Mucosa of gallbladder (tissue), 1 donor: ENCODE measurements at places on chromosomes 2 and 18. TPM values are rescaled to one million over a fixed set of nuclear protein-coding genes. Genes with fewer than 3 reads are reported as not detected.

GNLY gene
- 0.95 TPM for total RNA-seq

LYPD6 gene
- 30.1 TPM for total RNA-seq

DNAH7 gene
- total RNA-seq: 5.0 TPM

CCL20 gene
- 1.0 TPM for total RNA-seq

CHST9 gene
- total RNA-seq: 19.5 TPM

ADAM23 gene
- 2.4 TPM for total RNA-seq

UGT1A6 gene
- 6.3 TPM for total RNA-seq

SCYGR5 gene
- not detected for total RNA-seq

CARF gene
- total RNA-seq: 9.6 TPM

EFHD1 gene
- 6.0 TPM for total RNA-seq

TSPYL6 gene
- total RNA-seq: not detected

IL36A gene
- total RNA-seq: not detected

C18orf54 gene
- total RNA-seq: 1.3 TPM

SCN9A gene
- total RNA-seq: 6.8 TPM

PLGLB1 gene
- total RNA-seq: 6.3 TPM

SNRNP27 gene
- total RNA-seq: 43.4 TPM

IFIH1 gene
- 15.9 TPM for total RNA-seq

MC2R gene
- not detected for total RNA-seq

CAB39 gene
- total RNA-seq: 73.8 TPM

KCNG3 gene
- 0.12 TPM for total RNA-seq

SP140 gene
- 4.2 TPM for total RNA-seq

CNRIP1 gene
- 21.6 TPM for total RNA-seq

TEKT4 gene
- total RNA-seq: 0.14 TPM

ACADL gene
- 3.8 TPM for total RNA-seq

ABCB11 gene
- total RNA-seq: 0.23 TPM

ADGRF3 gene
- total RNA-seq: 0.35 TPM

COL6A3 gene
- 258 TPM for total RNA-seq

SAG gene
- not detected for total RNA-seq

REG3A gene
- total RNA-seq: 2.9 TPM

GAD1 gene
- total RNA-seq: not detected

C2orf78 gene
- total RNA-seq: not detected

SLC4A5 gene
- total RNA-seq: 4.7 TPM

DSG3 gene
- total RNA-seq: 0.06 TPM

BBS5 gene
- 13.6 TPM for total RNA-seq
